ENCODE measurements at places on chromosomes 1 and 21. TPM values are rescaled to one million over a fixed set of nuclear protein-coding genes. Genes with fewer than 3 reads are reported as not detected.

DNA sequence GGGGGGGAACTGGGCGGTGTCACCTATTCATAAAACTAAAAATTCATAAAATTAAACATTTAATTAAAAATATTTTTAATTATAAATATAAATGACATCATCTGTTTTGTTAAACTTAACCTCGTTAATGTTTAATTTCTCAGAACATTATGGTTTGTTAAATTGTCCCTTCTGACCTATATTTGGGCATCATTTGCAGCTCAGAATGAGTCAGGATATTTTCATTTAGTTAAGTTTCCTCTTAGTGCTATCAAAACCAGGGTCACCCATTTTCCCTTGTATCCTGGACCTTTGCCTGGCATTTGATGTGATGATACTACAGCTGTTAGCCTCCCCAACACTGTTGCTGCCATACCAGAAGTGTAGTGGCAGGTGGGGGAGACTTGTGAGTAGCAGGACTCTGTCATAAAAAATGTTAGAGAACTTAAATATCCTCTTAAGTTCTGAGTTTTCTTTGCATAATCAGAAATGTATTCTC, 30.3 kb downstream of the TSNAX start:
- no peak overlapping the region for H3K27ac ChIP-seq
- DNase-seq: no peak
- H3K27me3 ChIP-seq: no peaks in the 10 kb centered on the region

GRCh38 chr1:110542725-110543124, 23.8 kb upstream of the KCNA10 start:
- no peak overlapping the region for H3K27ac ChIP-seq
- no peak for DNase-seq
- no peaks in the 10 kb centered on the region for H3K27me3 ChIP-seq
- no peak overlapping the region for H3K4me3 ChIP-seq

- no peak overlapping the region for H3K4me3 ChIP-seq
- no peak for DNase-seq
- H3K27ac ChIP-seq: no peak overlapping the region
- no peaks in the 10 kb centered on the region for H3K27me3 ChIP-seq
Measured at GRCh38 chr1:9281908-9282695, 10.6 kb upstream of the SPSB1 start.

- no peak for DNase-seq
- no peaks in the 10 kb centered on the region for H3K4me1 ChIP-seq
- H3K27ac ChIP-seq: no peak overlapping the region
- no peaks in the 10 kb centered on the region for H3K36me3 ChIP-seq
- no peaks in the 10 kb centered on the region for H3K27me3 ChIP-seq
- H3K4me3 ChIP-seq: no peak overlapping the region
Measured at GRCh38 chr1:178966312-178966711, 59.4 kb upstream of the FAM20B start.

DNA sequence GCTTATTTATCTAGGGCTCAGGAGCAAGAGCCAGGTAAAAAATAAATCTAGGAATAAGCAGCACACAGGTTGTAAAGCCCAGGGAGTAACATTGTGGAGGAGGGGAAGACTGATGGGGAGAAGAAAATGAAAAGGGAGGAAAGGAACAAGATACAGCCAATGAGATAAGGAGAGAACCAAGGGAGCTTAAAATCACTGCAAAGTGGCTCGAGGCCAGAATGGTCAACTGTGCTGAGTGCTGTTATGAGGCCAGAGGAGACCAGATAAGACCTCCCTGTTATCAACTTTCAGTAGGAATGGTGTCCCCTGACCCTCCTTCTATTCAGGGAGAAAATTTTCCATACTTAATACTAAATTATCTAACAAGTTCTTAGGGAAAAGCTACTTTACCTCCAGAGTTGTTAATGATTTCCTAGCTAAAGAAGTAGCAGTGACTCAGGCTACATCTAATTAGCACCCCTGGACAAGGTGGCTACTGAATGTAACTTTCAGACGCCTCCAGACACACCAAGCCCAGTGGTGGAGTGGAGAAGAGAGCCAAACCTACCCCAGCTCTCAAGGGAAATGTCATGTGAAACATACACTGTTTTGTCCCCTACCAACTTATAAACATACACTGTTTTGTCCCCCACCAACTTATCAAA, 25.5 kb downstream of the ENAH start:
- no peaks in the 10 kb centered on the region for H3K36me3 ChIP-seq
- no peak overlapping the region for H3K4me3 ChIP-seq
- peaks cover 13% of the 10 kb centered on the region for H3K4me1 ChIP-seq
- DNase-seq: no peak

- no peak overlapping the region for H3K4me3 ChIP-seq
- H3K4me1 ChIP-seq: no peaks in the 10 kb centered on the region
- DNase-seq: no peak
- H3K27me3 ChIP-seq: no peaks in the 10 kb centered on the region
Measured at GRCh38 chr1:184366997-184367396, 19.8 kb upstream of the C1orf21 start.

- H3K36me3 ChIP-seq: no peaks in the 10 kb centered on the region
- DNase-seq: no peak
- H3K4me1 ChIP-seq: no peaks in the 10 kb centered on the region
- no peak overlapping the region for H3K4me3 ChIP-seq
Measured at GRCh38 chr1:5408401-5408800, 583.8 kb downstream of the NPHP4 start.

- H3K27me3 ChIP-seq: no peaks in the 10 kb centered on the region
- no peak overlapping the region for H3K4me3 ChIP-seq
- no peaks in the 10 kb centered on the region for H3K36me3 ChIP-seq
- no peaks in the 10 kb centered on the region for H3K4me1 ChIP-seq
- no peak for DNase-seq
- no peak overlapping the region for H3K27ac ChIP-seq
Measured at GRCh38 chr1:217009376-217009775, 286.1 kb upstream of the ESRRG start.

GRCh38 chr1:59020151-59020997, 236.5 kb upstream of the JUN start:
- H3K27me3 ChIP-seq: no peaks in the 10 kb centered on the region
- no peak for DNase-seq
- H3K36me3 ChIP-seq: no peaks in the 10 kb centered on the region
- H3K4me3 ChIP-seq: peak overlapping the region; percentile 31
- H3K27ac ChIP-seq: peak overlapping the region; percentile 77

Gene RAB13
- 33.9 TPM for total RNA-seq

Gene CD247
- total RNA-seq: 5.0 TPM

Gene RNU1-3
- under 0.01 TPM for total RNA-seq

Data from upper lobe of left lung (tissue), 6 donors.